GM12878 (cell line): ENCODE measurements at places on chromosomes 6 and 20.

DNA sequence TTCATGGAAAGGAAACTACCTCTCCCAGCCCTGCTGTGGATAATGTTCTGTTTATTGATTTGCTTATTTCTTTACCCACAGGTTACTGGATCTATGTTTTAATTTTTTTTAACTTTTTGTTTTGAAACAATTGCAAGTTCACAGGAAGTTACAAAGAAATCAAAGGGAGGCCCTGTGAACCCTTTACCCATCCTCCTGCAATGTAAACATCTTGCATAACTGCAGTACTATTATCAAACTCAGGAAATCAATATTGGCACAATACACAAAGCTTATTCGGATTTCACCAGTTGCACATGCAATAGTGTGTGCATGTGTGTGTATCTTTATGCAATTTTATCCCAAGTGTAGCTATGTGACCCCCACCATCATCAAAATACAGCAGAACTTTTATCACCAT, 398.0 kb downstream of the BTBD3 start:
- no peak for DNase-seq

DNA sequence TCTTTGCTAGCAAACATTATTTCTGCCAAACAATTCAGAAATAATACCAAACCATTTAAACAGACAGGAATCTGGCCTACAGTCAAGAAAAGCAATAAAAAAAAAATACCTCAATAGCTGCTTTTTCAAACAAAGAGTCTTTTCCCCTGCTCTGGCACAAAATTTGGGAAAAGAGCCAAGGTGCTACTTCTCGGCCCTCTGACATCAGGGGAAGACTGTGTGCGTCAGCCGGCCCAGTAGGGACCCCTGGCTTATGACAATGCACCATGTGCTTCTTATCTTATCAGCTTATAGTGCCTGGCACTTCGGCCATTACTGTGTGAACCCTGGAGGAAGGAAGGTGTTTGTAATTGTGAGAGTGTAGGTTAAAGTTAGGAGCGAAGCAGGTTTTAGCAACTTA, 89.4 kb downstream of the PDE10A start:
- no peak for DNase-seq

DNA sequence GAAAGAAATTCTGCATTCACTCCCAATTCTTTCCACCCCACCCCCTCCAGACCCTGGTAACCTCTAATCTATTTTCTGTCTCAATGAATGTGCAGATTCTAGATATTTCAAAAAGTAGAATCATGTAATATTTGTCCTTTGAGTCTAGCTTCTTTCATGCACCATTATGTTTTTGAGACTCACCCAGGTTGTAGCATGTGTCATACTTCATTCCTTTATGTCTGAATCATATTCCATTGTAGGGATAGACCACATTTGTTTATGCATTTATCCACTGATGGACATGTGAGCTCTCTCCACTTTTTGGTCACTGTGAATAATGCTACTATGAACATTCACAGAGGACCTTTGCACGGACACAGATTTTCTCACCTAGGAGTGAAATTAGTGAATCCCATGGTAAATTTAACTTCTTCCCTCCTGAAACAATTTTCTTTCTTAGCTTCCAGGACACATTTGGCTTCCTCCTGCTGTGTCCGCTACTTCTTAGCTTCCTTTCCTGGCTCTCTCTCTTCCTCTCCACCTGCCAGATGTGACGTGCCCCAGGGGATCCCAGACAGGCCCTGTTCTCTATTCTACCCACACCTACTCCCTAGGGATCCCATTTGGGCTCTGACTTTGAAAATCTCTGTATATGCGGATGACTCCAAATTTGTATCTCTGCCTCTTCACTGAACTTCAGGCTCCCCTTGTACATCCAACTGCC, 24.1 kb upstream of the ARFGEF2 start:
- no peak for DNase-seq

GRCh38 chr20:3235666-3236324, 3.2 kb downstream of the SLC4A11 start:
- no peak for DNase-seq

DNA sequence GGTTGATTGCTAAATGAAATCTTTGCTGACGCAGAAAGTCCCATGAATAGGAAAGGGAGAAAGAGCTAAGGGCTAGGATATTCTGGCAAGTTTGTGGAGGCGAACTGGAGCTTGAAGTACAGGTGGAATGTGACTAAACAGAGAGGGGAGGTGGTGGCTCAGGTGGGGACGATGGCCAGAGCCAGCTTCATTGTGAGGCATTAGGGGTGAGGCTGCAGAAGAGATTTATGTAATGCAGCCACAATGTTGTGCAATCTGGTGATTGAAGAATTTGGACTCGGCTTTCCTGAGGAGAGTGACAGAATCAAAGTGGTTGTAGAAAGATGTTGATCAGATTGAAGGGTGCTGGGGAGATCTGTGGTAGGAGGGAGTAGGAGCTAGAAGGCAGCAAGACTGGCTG, 42.9 kb upstream of the SPACA1 start:
- no peak for DNase-seq

DNA sequence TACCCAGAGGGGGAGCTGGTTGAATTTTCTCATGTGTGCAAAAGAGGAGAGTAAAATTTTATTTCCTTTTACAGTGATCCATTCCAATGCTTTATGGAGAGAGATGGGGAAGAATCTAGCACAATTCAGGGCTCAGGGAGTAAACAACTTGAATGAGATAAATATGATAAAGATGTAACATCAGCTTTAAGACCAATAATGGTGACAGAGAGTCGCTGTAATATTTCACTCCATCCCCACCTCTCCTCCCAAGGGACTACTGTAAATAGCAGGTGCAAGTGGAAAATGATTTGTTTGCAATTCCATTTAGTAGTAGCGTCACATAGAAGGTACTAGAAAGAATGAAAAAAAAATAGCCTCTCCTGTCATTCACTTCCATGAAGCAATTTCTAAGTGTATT, 4.8 kb downstream of the CRISP3 start:
- DNase-seq: no peak

DNA sequence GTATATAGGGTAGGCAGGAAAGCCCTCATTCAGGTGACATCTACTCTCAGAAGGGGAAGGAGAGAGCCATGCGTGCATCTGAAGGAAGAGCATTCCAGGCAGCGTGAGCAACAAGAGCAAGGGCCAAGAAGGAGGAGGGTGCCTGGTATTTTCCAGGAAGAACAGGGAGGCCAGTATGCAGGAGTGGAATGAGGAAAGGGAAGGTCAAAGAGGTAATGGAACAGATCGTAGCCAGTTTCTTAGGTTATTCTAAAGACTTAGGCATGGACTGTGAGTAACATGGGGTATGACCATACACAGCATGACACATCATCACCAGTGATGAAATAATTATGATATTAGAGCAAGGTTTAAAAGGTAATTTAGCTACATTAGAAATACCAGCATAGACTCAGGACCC, 24.1 kb downstream of the ALDH8A1 start:
- DNase-seq: no peak
